ENCODE measurements at places on chromosomes 3 and 15.

GRCh38 chr15:98653686-98654085, 5.3 kb downstream of the IGF1R start:
- DNase-seq, result no peak

DNA sequence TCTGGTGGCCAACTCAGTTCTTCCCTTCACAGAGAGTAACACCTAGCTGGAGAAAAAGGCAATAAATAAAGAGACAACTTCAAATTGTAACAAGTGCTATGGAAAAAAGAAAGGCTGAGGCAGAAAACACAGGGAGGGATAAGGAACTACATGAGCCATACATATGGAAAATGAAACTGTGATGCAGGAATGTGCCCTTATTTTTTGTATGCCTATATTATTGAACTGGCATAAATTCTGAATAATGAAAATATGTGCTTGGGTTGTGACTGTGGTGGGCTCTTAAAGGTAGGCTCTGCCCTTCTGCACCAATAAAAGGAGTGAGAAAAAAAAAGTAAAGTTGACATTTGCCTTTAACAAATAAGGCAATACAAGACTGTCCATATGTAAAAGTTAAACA, 19.6 kb downstream of the FHIT start:
- DNase-seq, result no peak

- no peak for DNase-seq
Observed at GRCh38 chr15:98896802-98897732, 110.5 kb downstream of the PGPEP1L start.

DNA sequence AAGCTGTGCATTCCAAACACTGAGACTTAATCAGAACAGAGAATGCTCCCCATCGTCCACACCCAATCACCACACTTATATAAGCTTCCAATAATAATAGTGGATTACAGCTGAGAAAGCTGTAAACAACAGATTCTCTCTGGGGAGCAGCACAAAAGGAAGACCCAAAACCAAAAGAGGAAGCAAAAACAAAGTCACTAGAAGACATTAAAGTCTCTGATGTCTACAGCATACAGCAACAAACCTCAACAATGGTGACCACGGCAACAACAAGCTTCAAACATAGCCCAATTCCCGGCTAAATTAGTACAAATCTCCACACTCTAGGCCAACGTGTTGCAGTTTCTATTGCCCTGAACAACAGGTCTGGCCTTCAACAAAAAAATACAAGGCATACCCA, 37.7 kb downstream of the ZDHHC23 start:
- no peak for DNase-seq

GRCh38 chr15:82799183-82799841, 6.6 kb downstream of the FSD2 start:
- no peak for DNase-seq

- no peak for DNase-seq
Observed at GRCh38 chr15:72464251-72464650, 9.9 kb upstream of the ARIH1 start.

DNA sequence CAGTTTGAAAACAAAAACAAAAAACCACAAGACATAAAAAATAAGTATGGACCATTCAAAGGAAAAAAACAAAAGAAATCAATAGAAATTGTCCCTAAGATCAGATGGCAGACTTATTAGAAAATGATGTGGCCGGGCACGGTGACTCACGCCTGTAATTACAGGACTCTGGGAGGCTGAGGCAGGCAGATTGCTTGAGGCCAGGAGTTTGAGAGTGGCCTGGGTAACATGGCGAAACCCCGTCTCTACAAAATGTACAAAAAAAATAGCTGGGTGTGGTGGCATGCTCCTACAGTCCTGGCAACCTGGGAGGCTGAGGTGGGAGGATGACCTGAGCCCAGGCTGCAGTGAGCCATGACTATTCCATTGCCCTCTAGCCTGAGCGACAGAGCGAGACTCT, 16.6 kb downstream of the SPCS1 start:
- peak; percentile 36 for DNase-seq

GRCh38 chr3:127964053-127964452, 49.0 kb downstream of the KBTBD12 start:
- DNase-seq, result no peak

DNA sequence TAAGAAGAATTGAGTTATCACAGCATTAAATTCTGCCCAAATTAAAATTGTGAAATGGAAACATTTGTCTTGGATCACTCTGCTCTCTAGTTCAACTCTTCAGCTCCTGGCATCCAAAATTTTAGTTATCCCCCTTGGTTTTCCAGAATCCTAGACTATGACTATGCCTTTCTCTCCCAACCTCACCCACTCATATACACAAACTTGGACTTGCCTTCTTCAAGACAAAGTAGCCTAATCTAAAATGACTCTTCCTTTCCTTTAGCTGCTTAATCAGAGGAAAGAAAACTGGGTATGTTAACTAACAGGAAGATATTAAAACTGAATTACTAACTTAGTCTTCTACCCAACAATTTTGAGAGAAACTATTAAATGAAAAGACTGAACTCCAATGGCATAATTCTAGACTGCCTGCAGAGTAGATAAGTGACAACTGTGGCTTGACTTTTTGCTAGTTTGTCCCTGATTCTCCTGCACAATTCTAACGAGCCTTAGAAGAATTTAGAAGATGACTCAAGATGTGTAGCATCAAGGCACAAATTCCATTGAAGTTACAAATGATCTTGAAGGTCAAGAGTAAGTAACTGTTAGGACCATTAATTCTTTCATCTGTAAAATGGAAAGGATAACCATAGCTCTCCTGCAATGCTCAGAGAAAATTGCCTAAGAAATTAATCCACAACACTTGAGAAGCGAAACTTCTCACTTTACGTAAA, 5.2 kb upstream of the GOLIM4 start:
- DNase-seq, result no peak

GRCh38 chr3:131081224-131081623, 54.5 kb downstream of the NEK11 start:
- no peak for DNase-seq

DNA sequence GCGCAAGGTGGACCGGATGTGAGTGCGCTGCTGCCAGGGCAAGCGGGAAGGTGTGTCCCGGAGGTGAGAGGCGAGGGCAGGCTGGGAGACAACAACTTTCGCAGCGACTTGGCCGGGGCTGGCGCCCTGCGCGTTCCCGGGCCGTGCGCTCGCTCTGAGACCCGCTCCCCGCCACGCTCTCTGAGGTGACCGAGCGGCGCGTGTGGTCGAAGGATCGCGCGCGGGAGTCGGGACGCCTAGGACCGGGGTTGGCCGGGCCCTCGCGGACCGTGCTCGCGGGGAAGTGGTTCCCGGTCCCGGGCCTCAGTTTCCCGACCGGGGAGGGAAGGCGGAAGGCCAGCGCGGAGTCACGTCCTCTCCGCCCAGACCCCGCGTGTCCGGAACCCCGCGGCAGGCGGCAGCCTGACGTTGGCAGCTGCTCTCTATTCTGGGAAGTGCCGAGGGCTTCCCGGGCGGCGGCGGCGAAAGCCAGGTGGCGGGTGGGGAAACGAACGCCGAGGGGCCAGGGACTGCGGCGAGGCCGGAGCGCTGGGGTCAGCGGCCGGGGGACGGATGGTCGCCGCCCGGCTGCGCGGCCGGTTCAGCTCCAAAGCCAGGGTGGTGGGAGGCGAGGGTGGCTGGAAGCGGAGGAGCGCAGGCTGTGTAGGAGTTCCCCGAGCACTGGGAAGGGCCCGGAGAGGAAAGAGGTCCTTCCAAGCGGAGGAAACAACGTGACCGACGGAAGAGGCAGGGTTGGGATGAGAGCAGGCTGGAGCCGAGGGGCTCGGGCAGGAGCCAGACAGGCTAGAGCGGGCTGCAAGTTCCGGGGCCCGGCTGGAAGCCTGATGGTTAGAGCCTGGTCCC, 1.0 kb upstream of the IGF2BP2 start:
- DNase-seq, result no peak

DNA sequence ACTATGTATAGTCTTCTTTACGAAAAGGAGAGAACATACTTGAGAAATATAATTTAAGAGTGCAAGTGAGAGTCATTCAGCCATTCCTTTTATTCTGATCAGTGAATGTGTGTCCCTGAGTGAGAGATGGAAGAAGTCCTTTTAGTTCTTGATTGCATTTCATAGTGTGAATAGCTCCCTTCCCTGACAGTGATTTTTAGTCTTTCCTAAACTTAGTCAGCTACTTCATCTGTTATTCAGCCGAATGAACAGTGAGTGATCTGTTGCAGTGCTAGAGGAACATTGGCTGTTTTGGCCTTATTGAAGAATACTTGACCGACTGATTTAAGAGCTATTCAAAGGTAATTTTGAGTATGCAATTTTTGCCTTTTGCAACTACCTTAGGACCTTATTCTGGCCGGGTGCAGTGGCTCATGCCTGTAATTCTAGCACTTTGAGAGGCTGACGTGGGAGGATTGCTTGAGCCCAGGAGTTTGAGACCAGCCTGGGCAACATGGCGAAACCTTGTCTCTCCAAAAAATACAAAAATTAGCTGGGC, 45.5 kb downstream of the UBE2E2 start:
- no peak for DNase-seq

GRCh38 chr15:72827226-72827625, 43.7 kb upstream of the ADPGK start:
- DNase-seq, result no peak

GRCh38 chr3:133258358-133258757, 141.5 kb upstream of the BFSP2 start:
- no peak for DNase-seq

GRCh38 chr3:9866639-9867038, 13.4 kb downstream of the CIDEC start:
- DNase-seq, result no peak

- DNase-seq, result no peak
Observed at GRCh38 chr3:29887451-29887850, 606.6 kb downstream of the RBMS3 start.

GRCh38 chr15:43795997-43796396, 3.9 kb downstream of the SERF2 start:
- no peak for DNase-seq

DNA sequence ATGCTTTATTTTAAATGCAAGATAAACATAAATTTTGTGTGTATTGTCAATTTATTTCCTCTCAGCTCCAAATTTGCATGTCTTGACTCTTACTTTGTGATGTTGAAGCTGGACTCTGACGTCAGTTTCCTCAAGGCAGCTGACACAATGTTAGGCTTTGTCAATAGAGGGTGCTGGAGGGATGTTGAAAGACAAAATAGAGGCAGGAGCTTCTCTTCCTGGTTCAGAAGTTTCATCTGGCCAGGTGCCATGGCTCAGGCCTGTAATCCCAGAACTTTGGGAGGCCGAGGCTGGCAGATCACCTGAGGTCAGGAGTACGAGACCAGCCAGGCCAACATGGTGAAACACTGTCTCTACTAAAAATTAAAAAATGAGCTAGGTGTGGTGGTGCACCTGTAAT, 408.6 kb downstream of the GBE1 start:
- DNase-seq, result no peak

DNA sequence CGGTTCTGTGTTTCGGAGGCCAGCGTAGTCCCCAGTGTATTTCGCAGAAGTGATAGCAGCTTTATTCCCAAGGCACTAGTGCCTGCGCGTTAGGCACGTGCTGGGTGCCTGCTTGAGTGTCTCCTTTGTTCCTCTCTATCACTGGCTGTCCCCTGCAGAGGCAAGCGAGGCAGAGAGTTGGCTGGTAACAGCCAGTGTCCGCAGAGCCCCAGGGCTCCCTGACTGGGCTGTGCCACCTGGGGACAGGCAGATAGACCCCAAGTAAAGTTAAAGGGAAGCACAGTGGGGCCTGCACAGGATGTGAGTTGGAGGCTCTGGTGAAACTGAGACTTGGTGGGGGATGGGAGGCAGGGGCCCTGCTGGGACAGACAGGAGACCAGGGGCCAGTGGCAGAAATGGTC, 50.7 kb downstream of the APBA2 start:
- DNase-seq, result no peak

- DNase-seq, result no peak
Observed at GRCh38 chr15:39512643-39513042, 68.2 kb upstream of the THBS1 start.

GRCh38 chr3:115525731-115526130, 97.6 kb upstream of the GAP43 start:
- DNase-seq, result no peak

DNA sequence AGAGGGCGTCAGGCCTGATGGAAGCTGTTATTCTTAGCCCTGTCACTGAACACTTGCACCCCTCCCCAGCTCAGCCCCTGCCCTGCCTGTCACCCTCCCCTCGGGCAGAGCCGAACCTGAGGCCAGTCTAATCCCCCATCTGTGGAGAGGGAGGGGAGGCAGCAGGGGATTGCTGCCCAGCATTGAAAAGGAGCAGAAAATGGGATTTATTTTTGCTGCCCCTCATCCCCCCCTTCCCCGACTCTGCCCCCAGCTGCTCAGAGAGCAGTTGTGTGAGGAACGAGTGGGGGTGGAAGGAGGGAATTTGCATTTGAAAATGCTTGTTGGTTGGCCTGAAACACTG, 71.6 kb downstream of the EPHB3 start:
- DNase-seq, result no peak

DNA sequence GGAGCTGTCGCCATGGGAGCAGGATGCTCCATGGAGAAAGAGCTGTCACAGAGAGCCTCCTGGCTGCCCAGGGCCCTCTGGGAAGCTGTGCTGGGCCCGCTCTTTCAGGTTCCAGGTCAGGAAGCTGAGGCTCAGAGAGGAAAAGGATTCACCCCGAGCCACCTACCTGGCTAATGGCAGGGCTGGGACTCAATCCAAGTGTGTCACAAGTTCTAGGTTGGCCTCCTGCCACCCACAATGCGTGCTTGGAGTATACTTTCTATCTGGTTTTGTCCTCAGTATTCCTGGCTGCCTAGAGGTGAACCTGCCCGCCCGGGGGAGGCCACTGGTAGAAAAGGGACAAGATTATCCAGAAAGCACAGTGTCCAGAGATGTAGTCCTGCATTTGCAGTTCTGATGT, 23.6 kb downstream of the FAH start:
- no peak for DNase-seq

DNA sequence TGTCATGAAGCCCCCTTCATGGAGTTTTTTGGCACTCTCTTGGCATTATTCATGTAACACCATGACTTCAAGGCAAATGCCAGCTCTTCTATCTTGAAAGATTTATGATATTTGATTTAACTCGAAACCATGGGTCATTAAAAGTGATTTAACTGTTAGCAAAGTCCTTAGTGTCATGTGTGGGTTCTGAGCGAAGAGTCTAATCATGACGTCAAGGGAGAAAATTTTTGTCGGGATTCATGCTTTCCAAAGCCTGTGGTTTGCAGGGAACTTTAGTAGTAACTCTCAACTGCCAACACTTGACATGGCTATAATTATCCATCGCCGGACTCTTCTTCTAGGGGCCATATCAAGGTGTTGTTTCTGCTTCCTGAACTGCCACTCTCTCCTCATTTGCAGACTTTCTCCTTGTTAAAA, 11.5 kb downstream of the GXYLT2 start:
- no peak for DNase-seq

DNA sequence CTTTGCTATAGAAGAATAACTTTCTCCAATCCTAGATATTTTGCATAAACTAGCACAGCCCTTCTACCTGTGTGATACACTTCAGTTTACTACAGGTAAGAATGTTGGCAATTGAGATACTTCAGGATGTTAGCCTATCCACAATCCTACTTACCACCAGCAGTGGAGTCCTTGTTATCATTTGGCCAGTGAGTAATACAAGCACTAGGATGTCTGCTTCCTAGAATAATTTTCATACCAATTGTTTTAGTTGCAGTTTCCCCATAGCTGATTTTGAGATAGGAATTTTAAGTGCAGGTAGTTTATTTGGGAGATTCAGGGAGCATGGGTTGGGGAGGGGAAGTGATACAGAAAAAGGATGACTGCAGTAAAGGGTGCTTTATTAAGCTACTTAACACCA, 147.2 kb downstream of the EPHA6 start:
- DNase-seq, result no peak
